ENCODE measurements at places on chromosomes 13 and 19.
A peak's percentile ranks its signal among the peaks of the same experiment; 100 is the strongest.

DNA sequence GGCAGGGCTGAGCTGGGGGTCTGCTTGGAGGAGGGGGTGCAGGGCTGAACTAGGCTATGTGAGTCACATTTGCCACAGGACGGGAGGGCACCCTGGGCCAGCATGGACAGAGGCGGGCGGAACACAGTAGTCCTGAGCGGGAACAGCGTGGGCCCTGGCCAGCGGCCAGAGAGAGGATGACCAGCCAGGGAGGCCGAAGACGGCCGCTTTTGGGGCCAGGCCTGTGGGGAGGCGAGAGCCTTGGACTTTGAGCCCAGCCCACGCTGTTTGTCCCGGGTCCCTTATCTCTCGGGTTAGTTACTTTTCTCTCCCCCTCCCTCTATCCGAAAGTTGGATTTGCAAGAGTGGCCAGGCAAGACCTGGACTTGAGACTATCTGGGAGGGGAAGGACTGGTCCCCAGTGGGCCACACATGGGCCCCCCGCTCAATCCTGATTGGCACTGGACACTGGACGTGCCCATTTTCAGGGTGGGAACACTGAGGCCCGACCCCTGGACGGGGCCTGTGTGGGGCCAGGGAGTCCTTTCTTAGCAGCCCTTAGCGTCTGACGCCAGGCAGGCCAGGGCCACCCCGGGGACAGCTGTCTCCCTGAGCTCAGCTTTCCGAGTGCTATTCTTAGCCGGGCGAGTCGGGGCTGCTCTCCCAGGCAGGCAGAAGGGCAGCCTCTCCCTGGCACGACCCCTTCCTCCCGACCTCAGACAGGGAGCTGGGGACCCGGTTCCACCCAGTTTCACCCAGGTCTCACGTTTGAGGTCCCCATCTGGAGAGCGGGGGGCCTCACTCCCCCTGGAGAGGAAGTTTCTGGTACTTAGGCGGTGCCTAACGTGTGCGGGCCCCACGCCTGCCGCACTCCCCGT, 833 bp downstream of the GAMT start:
- no peak for DNase-seq

GRCh38 chr13:108610507-108610906, 18.9 kb upstream of the MYO16 start:
- no peak for DNase-seq

- peak; percentile 40 for DNase-seq
These were observed 124.0 kb upstream of the RNF113B start for GRCh38 chr13:98300956-98301641.

DNA sequence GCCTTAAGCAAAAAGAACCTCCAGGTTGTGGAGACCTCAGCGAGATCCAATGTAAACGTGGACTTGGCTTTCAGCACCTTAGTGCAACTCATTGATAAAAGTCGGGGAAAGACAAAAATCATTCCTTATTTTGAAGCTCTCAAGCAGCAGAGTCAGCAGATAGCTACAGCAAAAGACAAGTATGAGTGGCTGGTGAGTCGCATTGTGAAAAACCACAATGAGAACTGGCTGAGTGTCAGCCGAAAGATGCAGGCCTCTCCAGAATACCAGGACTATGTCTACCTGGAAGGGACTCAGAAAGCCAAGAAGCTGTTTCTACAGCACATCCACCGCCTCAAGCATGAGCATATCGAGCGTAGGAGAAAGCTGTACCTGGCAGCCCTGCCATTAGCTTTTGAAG, 58.5 kb downstream of the ARHGAP35 start:
- peak; percentile 52 for DNase-seq

- peak; percentile 74 for DNase-seq
These were observed 53.3 kb downstream of the TEX26 start for GRCh38 chr13:30985637-30986205.

- DNase-seq: no peak
These were observed 8.9 kb upstream of the GDF15 start for GRCh38 chr19:18377026-18377425.

GRCh38 chr19:41442473-41443355, at the start of gene ERICH4:
Gene ERICH4 (plus strand): TSS chr19:41443156. CDS start chr19:41443170, 14 bp downstream.
- no peak for DNase-seq

DNA sequence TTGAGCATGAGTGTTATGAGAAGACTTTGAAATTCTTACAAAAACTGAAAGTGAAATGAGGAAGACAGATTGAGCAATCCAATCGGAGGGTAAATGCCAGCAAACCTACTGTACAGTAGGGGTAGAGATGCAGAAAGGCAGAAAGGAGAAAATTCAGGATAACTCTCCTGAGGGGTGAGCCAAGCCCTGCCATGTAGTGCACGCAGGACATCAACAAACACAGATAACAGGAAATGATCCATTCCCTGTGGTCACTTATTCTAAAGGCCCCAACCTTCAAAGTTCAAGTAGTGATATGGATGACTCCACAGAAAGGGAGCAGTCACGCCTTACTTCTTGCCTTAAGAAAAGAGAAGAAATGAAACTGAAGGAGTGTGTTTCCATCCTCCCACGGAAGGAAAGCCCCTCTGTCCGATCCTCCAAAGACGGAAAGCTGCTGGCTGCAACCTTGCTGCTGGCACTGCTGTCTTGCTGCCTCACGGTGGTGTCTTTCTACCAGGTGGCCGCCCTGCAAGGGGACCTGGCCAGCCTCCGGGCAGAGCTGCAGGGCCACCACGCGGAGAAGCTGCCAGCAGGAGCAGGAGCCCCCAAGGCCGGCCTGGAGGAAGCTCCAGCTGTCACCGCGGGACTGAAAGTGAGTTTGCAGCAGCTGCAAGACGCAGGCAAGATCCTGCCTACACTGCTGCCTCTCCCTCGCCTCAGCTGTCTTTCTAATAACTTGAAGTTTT, at the start of gene TNFSF13B:
TSS of gene TNFSF13B (plus strand) at position 118 of the 728 bp plus-strand sequence. CDS start at position 296, 178 bp downstream.
- peak; percentile 39 for DNase-seq
